CD4-positive, alpha-beta T cell treated with Interleukin-12 subunit alpha and Interleukin-12 subunit beta, for 1 hour (primary cell): ENCODE measurements at places on chromosomes 5 and 9.

DNA sequence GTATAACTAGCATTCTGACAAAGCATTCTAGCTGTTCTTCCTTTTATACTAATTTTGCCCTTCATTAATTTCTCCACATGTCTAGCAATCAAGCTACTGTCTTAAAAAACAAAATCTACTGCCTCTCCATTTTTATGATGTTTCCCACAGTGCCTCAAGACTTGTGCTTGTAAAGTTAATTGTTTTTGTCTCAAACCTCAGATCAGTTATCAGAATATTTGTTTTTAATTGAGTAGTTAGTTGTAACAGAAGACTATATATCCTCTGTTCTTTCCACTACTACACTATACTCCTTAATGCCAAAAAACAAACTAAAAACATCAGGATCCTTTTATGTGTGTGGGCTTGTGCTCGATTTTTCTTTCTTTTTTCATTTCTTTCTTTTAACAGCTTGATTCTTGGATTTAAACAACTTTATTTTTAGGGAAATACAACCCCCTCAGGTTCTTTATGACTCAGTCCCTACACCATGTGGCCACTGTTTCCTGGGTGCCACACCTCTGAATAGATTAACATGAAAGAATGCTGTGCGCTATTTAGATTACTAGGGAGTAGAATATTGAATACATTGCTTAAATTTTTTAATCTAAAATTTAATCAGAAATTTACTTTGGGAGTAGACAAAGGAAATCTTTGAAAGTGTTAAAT is 1.2 kb downstream of the ASPN start:
- DNase-seq: no peak

DNA sequence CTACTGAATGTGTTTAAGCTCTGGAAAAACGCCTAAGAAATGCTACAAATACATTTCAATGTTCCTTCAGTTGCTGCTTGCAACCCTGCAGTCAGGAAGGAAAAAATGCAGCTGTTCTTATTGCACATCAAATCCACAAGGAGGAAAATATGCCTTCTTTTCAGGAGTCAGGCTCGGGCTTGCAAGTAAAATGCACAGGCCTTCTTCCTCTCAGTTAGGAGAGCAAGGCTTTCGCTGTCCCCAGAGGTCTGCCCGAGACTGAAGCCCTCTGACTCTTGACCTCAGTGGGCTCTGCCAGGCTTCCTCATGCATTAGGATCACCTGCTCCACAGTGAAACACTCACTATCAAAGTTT is 899 bp upstream of the SHC3 start:
- DNase-seq: no peak

DNA sequence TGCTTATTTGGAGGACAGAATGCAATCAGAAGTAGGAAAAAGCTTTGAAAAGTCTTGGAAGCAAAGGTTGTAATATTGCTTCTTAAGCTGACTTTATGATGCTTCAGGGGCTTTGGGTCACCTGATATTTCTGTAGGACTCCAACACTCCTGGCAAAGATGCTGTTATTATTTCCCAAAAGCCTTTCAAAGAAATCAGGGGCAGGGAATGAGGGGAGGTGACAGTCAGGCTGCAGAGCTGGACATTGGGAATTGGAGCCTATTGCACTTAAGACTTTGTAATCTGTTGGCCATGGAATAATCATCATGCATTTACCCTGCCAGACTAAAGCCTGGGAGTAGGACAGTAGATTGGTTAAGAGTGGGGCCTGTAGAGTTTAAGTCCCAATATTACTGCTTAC is 168.3 kb upstream of the IL12B start:
- no peak for DNase-seq

- DNase-seq: no peak
These were observed 294.6 kb downstream of the BNC2 start for GRCh38 chr9:16575986-16576245.

- DNase-seq: no peak
These were observed 254.2 kb downstream of the ARHGAP26 start for GRCh38 chr5:143024228-143024920.

GRCh38 chr9:74496819-74497747 is at the start of gene RORB:
Gene RORB (plus strand): TSS chr9:74497335. CDS start chr9:74497977, 642 bp downstream.
- peak; percentile 26 for DNase-seq
